ENCODE measurements at places on chromosomes 7 and 10. TPM values are rescaled to one million over a fixed set of nuclear protein-coding genes. Genes with fewer than 3 reads are reported as not detected.

The PRTFDC1 gene
- 50.7 TPM for polyA plus RNA-seq

The ENTPD1 gene
- polyA plus RNA-seq: 22.7 TPM

The POU6F2 gene
- polyA plus RNA-seq: 0.10 TPM

The GLRX3 gene
- 95.7 TPM for polyA plus RNA-seq

The TMEM225B gene
- polyA plus RNA-seq: 2.8 TPM

The AGR2 gene
- polyA plus RNA-seq: 61.9 TPM

GRCh38 chr10:100736809-100737354 lies 8.5 kb upstream of the PAX2 start:
- DNase-seq: no peak

GRCh38 chr7:154837622-154838021 lies 165.3 kb downstream of the PAXIP1 start:
- no peak for DNase-seq

DNA sequence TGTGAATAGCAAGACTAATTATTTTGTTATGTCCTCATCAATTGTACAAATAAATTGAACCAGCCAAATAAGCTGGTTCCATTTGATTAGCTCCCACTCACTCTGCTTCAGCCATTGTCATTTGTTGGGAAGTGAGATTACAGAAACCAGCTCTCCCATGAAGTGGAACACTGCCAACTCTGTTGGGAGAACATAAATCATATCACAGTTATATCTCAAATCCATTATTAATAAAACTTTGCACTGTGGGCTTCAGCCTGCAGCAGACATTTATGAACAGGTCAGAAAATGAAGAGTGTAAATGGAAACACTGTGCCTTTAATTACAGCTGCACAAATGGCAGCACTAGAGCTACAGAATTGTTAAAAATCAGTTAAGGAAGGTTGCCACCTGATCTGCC lies 46.7 kb upstream of the TEX47 start:
- DNase-seq: no peak

DNA sequence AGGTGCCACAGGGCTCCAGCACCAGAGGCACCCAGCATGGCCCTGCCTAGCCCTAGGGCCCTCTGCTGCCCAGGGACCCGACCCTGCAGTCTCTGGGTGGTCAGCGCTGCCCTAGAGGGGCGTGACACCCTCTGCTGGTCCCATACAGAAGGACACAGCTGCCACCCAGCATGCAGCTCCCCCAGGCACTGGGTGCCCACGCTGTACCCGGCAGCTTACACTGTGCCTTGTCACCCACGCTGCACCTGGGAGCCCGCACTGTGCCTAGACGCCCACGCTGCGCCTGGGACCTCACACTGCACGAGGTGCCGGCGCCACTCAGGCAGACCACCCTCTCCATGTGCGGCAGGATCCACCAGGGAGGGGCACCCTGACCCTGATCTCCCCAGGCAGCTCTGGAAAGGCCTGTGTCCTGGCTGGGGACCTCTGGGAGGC lies 55.2 kb downstream of the PWWP2B start:
- no peak for DNase-seq

DNA sequence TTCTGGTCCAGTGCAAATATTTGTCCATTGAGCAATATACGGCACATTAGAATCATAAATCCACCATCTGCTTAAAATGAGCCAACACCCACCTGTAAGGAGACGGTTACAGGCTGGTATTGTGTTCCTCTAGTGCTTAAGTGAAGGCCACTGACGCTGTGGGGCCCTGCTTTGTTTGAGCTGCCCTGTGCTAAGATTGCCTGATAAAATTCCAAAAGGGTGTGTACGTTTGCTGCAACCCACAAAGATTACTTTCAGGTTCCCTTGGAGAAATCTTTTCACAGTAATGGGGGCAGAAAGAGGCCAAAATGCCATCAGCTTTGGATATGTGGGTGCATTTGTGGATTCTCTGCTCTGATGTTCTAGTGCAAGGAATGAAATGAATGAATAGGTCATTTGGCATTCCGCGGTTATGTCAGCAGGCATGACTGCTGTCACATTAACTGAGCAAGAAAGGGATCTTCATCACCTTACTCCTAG lies 34.4 kb downstream of the AGR3 start:
- DNase-seq: no peak

- peak; percentile 60 for DNase-seq
These were observed 551.7 kb downstream of the GRM8 start for GRCh38 chr7:126700807-126701604.

DNA sequence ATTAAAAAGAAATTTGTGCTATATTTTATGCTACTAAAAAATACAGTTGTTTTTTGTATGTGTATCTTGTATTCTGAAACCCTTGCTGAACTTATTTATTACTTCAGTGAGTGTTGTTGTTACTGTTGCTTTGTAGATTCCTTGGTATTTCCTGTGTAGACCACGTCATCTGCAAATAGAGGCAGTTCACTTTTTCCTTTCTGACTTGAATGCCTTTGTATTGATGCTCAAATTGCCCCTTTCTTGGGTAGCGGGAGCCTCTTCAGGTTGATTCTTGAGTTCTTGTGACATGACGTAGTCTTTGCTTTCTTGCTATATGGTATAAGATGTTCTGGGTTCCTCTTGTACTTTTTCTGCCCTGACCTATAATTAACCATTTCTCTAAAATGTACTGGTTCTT lies 504.1 kb downstream of the SDK1 start:
- DNase-seq: no peak

GRCh38 chr10:11286261-11286852 lies 268.7 kb downstream of the CELF2 start:
- DNase-seq: no peak

GRCh38 chr7:144649120-144649519 lies 186.7 kb downstream of the TPK1 start:
- DNase-seq: no peak

DNA sequence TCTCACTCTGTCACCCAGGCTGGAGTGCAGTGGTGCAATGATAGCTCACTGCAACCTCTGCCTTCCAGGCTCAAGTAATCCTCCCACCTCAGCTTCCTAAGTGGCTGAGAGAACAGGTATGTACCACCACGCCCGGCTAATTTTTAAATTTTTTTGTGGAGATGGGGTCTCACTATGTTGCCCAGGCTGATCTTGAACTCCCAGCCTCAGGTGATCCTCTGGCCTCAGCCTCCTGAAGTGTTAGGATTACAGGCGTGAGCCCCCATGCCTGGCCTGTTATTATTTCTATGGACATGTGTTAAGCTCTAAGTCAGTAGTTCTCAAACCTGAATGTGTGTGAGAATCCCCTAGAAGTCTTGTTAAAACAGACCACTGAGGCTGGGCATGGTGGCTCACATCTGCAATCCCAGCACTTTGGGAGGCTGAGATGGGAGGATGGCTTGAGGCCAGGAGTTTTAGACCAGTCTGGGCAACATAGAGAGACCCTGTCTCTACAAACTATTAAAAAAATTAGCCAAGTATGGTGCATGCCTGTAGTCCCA lies 24.5 kb downstream of the TMEM270 start:
- no peak for DNase-seq

DNA sequence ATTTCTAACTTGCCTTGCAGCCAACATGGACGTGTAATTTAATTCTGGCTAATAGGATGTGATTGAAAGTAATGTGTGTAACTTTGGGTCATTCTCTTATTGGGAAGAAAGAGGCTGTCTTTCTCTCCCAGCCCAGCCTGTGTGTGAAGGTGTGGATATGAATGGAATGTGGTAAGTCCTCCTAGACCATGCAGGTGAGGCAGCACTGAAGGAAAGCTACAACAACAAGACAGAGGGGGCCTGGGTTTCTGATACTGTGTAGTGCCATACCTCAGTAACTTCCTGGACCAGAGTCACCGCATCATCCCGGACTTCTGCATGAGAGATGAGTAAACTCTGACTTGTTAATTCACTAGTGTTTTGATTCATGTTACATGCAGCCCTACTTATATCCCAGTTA lies 237.0 kb downstream of the EXOC4 start:
- no peak for DNase-seq

DNA sequence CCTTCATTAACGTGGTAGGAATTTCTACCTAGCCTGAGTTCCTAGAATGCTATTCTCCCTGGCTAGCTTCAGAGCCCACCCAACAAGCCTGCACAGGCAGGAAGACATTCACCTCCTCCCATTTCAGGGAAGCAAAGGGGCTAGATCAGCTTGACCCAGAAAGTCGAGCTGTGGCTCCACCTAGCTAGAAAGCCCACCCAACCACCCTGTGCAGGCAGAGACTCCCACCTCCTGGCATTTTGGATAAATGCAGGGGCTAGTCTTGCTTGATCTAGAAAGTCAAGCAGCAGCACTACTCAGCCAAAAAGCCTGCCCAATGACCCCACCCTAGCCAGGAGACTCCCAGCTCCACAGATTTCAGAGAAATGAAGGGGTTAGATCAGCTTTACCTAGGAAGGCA lies 479.5 kb downstream of the SDK1 start:
- no peak for DNase-seq

DNA sequence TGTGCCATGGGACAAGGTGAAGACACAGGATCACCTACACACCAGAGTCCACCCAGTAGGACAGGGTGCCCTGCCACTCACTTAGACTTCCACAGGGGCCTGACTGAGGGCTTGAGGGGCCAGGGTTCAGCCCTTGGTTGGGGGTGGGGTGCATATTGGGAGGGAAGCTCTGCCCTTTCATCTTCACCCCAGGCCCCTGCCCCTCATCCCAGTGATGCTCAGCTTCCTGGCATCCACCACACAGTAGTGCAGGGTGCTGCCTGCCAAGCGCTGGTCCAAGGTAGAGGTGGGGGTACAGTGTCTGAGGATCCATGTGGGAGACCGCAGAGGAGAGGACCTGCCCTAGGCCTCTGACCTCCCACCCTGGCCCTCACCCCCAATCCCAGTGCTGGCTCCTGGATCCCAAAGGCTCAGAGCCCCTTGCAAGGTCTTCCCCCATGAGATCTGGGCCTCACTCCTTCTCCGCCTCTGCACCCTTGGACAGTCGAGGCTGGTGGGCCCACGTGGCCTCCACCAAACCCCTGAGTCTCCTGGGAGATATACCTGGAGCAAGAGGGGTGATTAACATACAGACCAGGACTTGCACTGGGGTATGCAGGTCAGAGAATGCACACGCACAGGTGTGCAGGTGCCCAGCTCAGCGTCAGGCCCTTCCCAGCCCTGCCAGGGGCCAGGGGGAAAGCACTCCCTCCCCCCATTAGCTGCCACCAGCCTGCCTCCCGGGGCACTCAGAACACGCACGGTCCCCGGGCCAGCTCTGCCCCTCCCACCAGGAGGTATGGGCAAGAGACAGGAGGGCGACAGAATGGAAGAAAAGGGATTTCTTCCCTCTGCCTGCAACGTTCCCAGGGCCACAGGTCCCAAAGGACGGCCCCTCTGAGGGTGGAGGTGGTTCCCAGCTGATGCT lies 8.6 kb upstream of the IRF5 start:
- DNase-seq: no peak

DNA sequence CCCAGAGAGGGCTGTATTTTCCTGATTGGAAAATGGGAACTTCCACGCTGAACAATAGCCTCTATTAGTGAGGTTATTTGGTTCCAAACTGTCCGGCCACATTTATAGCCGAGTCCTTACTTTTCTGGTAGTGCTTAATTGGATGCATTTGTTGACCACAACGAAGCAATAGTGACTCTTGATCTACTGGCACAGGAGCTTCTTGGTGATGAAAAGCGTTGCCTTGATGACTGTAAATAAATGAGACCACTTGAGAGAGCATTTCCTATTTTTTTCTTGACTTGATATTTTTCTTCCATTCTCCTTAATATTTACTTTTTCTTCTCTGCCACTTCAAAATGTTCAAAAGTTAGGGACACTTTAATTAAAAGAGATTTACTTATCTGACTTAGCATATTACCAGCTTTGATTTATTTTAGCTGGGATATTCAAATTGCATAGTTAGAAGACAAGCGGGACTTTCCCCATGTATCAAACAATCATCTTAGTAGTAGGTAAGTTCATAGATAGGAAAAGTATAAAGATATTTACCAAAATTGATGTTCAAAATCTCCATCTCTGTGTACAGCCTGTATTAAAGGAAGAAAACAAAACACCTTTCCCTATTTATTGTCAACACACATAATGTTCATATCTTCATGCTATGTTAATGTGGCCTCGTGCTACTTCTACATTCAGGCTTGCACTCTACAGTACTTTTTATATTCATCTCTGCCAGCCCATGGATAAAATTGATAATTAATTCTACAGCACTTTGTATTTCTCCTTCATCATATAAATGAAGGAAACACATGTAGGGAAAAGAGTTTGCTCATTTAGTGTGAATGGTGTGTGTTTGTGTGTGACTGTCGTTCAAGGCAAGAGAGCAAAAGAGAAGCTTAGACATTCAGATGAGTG lies 5.1 kb upstream of the SP8 start:
- DNase-seq: no peak

DNA sequence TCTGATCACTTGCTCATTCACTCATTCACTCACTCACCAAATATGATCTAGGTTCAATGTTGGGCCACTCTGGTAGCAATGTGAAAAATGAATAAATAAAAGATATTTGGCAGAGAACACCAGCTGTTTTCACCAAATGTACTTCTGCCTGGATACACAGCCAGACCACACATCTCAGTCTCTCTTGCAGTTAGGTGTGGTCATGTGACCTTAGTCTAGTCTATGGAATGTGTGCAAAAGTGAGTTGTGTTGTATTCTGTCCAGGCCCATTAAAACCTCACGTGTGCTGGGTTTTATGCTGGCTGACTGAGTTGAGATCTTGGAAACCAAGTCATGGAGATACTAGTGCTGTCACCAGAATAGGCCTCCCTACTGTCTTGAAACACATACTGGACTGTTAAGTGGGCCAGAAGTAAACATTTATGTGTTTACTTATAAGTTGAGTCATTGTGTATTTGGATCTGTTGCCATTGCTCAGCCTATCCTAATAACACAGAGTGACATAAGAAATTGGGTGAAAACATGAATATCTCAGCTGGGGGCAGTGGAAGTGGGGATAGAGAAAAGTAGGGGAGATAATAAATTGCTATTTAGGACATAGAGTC lies 145.5 kb downstream of the PTEN start:
- no peak for DNase-seq

Measured in right renal pelvis (tissue), 4 donors.